ENCODE measurements at places on chromosomes 12 and 14.

- DNase-seq = peak; percentile 50
Measured at GRCh38 chr12:108302403-108303311, 36.5 kb downstream of the CMKLR1 start.

DNA sequence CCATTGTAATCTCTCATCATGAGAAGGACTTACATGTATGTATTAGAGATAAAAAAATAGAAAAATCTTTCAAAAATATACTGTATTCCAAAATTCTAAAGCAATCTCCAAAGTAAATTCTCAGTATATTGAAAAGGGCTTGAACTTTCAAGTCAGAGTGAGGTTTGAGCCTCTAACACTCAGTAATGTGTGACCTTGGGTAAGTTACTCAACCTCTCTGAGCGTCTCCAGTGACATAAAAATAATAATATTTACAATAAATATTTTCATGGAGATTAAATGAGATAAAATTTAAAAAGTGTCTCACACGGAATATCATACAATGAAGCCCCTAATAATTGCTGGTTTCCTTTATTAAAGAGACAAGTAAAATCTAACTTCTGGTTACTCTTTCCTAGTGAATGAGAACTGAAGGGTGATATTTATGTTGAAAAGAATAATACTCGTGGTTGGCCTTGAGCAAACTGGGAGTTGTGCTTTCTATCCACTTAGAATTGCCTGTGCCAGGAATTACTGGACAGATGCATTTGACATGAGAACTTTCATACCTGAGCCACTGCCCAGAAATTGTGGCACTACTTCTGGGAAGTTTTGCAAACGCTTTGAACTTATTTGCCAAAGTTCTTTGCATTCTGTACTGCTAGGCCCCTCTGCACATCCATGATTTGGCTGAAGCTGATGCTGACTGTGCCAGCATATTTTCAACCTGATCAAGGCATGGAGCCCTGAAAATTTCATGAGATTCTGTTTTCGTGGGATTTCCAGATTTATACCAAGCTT is 933.7 kb downstream of the GALC start:
- no peak for DNase-seq

DNA sequence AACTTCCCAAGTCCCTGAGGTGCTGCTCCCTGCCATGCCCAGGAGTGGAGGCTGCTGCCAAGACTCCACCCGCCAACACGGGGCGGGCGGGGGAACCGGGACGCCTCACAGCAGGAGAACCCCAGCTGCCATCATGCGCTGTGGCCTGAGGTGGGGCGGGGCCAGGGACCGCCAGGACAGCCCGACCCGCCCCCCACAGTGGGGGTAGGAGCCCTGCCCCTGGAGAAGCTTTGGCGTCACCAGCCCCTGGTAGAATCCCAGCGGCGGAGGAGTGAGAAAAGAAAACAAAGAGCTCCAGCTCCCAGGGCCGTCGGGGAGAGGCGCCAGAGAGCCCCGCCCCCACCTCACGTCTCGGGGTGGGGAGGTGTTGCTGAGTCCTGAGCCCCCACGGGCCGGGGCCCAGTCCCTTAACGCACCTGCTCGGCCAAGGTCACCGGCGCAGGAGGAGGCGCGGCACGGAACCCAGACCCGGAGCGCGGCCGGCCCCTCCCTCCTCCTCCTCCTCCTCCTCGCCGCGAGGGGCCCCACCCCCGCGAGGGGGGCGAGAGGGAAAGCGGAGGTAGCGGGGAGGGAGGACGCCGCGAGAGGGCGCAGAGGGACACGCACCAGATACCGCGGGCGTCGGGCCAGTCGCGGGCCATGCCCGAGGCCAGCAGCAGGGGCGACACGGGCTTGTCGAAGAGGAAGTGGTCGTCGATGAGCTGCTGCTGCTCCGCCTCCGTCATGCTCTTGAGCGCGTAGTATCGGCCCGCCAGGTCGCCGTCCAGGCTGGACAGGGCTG is 1.8 kb downstream of the CKB start:
- peak; percentile 79 for DNase-seq

GRCh38 chr14:51328064-51328771 is 88.2 kb downstream of the TMX1 start:
- peak; percentile 70 for DNase-seq

DNA sequence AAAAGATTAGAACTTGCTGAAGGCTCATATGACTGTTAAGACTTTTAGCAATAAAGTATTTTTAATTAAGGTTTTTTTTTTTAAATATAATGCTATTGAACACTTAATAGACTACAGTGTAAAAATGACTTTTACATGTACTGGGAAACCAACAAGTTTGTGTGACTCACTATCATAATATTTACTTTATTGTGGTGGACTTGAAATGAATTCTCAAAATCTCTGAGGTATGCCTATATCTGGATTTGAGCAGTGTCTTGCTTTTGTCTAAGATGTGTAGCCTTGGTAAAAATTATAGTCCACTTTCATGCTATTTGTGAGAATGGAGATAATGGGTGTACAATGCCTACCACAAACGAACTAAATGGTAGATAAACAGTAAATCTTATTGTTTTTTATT is 33.9 kb upstream of the NAV3 start:
- peak; percentile 57 for DNase-seq

- peak; percentile 83 for DNase-seq
Measured at GRCh38 chr12:116152268-116152667, 125.2 kb downstream of the MED13L start.

- DNase-seq = no peak
Measured at GRCh38 chr14:75456997-75457335, 29.1 kb downstream of the JDP2 start.

DNA sequence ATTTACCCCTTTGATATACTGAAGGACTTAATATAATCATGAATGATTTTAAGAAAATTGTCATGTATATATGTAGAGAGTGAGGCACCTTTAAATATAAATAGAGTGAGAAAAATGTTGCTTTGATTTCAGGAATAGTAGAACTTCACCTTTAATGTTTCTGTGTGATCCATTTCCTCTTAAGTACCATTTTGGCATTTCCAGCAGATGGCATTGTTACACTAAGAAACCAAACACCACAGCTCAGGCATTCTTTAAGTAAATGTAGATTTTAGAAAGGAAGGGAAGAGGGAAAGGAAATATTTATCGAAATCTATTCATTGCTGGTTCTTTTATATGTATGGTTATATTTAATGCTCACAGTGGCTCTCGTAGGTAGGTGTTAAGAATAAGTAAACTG is 556.7 kb upstream of the FBXO33 start:
- DNase-seq = no peak

- DNase-seq = no peak
Measured at GRCh38 chr12:118219106-118219505, 83.2 kb downstream of the PEBP1 start.

GRCh38 chr12:64598831-64599230 is 11.5 kb upstream of the RASSF3 start:
- DNase-seq = no peak

GRCh38 chr14:103627073-103628025 is 1.7 kb upstream of the KLC1 start:
- peak; percentile 35 for DNase-seq

DNA sequence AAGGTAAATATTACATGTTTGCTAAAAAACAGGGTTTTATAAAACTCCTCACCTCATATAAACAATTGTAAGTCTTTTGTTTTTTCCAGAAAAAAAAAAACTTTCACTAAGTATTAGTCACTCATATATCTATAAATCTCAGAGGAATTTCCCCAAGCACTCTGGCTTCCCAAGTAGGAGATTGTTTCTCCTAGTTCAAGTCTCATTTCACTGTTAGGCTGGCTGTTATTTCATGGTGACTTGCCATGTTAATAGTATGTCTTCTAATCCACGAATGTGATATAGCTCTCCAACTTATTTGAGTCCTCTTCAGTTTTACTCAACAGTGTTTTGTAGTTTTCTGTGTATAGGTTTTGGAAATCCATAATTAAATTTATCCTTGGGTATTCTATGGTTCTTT is 61.6 kb downstream of the CAPZA3 start:
- DNase-seq = peak; percentile 59

DNA sequence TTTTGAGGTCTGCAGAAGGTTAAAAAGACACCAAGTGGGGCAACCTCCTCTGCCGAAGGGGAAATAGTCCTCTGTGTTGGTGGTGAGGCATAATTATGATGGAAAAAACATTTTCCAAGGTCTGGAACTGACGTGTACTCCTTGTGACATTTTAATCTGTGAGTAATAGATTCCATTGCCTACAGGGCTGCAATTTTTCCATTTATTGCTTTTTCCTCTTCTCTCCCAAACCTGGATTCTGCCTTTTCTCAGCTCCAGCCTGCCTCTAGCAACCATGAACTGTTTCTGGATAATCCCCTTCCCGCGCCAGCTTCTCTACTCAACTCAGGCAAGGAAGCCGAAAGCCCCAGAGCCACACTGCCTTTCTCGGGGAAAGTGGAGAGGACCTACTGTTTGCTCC is 230.1 kb upstream of the PLXNC1 start:
- peak; percentile 68 for DNase-seq

DNA sequence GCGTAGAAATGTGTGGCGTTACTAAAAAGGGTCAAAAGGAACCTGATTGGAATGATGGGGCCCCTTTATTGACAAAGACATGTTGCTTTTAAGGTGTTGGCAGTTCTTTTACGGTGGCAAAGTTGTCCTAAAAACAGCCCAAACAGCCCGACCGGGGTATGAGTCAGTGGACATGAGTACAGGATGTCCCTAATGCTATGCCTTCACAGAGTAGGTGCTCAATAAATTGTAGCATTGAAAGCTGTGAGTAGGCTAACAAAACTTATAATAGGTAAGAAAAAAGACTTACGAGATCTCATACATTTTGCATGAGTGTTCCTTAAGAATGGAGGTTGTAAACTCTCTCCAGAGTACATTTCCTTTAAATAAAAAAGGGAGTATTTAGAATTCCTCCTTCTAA is 2.6 kb downstream of the ELK3 start:
- peak; percentile 73 for DNase-seq

DNA sequence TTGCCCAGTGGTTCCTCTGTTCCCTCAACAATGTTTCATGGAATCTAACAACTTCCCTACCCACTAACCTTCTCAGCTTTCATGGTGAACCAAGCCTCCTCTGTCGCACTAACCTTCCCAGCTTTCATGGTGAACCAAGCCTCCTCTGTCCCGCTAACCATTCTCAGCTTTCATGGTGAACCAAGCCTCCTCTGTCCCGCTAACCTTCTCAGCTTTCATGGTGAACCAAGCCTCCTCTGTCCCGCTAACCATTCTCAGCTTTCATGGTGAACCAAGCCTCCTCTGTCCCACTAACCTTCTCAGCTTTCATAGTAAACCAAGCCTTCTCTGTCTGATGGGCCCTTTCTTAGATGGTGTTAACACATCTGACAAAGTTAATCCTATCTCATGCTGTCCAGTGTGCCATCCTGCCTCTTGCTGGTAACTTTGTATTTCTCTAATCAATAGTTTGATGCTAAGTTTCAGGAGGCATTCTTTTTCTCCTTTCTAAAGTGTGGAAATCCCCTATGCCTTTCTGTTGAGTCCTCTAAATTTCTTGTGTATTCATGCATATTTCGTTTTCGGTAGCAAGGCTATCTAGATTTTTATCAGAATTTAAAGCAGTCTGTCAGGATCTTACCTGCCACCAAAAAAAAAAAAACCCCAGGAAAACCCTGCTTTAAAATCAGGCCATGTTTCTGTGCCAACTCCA is 26.8 kb upstream of the KCNK13 start:
- DNase-seq = no peak

DNA sequence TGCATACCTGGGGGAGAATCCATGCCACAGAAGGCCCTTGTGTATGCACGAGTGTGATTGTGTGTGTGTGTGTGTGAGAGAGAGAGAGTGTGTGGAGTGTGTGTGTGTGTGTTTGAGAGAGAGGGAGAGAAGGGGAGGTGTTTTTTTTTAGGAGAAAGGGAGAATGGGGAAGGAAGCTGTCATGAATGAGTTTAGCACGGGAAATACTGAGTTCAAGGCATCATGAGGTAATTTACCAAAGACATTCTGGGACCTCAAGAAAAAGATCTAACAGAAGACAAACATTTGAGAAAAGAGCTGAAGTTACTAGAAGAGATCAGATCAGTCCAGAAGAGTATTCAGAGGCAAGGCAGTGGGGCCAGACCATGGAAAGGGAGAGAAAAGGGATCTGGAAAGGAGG is 157.1 kb downstream of the TTC7B start:
- no peak for DNase-seq

DNA sequence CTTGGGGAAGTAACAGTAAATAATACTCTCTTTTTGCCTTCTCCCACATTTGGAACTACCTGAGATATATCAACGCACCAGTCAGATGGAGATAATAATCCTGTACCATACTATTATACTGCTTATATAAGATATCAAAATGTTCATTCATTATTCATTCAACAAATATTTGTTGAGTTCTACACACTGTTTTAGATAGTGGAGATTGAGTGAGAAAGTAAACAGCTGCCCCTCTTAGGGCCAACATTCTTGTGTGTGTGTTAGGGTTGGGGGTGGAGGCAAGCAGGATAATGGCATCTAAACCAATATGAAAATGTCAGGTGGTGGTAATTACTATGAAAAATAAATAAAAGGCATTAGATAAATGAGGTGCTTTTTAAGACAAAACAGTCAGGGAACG is 14.0 kb downstream of the MIS18BP1 start:
- no peak for DNase-seq

GRCh38 chr12:55850401-55850800 is 7.7 kb upstream of the MMP19 start:
- DNase-seq = no peak

DNA sequence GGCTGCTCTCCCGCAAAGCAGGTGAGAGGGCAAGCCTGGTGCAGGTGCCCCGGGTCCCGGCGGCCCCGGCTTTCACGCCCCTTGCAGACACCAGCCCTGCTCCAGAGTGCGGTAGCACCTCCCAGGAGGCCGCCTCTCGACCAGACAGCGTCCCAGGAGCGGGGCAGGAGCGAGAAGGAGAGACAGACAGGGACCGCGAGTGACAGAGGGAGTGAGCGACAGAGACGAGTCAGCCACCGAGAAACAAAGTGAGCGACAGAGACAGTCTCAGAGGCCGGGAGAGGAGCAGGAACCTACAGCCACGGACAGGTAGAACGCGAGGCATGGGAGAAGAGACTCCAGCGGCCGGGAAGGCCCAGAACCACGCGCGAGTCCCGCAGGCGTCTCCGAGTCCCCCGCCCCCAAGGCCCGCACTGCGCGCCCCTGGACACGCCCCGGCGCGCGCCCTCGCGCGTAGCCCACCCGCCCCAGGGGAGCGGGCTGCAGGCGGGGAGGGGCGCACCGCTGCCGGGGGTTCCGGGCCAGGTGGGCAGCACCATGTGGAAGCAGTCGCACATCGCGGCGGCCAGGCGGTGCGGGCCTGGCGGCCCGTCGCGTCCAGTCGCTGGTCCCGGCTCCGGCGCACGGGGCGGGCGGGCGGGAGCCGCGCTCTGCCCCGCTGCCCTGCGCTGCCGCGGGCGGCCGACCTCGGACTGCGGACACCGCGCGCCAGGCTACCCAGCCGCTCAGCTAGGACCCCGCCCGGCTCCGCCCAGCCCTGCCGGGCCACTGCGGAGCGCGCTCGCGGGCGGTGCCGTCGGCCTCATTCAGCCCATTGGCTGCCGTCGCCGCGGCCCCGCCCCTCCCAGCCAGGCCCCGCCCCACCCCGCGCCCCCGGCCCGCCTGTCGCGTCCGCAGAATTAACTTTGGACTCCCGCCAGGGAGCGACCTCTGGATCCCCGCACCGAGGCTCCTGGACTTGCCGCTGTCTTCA is at the start of gene AHNAK2:
Gene AHNAK2, minus strand, starts transcription at position 694 of the 973 bp plus-strand sequence. Its CDS starts 137 bp downstream, at position 557.
- peak; percentile 90 for DNase-seq

All from ELR (cell line).